ENCODE measurements at places on chromosomes 2 and 18.

- no peak for DNase-seq
Measured at GRCh38 chr2:14306268-14306861, 326.2 kb upstream of the LRATD1 start.

GRCh38 chr2:65282477-65283053 is 54.9 kb downstream of the ACTR2 start:
- DNase-seq: no peak

- no peak for DNase-seq
Measured at GRCh38 chr2:134611316-134611715, 107.5 kb downstream of the TMEM163 start.

DNA sequence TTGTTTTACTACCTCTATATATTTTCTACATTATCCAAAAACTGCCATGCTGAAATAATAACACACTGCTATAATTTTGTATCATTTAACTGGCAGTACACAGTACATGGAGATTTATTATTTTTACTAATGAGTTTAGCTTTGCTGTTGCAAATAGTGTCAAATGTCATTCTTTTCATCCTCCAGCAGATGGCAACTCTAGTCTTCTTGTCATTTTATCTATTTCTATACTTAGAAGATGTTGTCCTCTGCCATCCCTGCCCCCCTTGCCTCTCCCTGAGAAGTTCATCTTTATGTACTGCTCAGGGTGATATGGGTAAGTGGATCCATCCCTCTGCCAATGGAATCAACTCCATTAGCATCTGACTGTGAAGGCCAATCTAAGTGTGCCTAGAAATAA is 21.7 kb upstream of the LRRTM1 start:
- DNase-seq: no peak

DNA sequence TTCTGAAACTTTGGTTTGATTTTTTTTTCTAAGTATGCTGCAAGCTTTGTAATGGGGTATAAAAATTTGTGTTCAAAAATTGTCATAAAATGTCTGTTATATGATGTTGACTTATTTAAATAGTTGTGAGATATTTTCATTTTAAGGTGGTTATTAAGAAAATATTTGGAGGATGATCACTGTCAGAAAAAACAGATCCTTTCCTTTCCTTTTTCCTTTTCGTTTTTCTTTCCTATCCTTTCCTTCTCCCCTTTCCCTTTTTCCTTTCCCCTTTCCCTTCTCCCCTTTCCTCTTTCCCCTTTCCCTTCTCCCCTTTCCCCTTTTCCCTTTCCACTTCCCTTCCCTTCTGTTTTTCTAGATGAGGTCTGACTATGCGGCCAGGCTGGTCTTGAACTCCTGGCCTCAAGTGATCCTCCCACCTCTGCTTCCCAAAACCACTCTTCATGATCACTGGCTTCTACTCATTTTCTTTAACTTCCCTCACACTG is 640.5 kb downstream of the PLCL1 start:
- DNase-seq: no peak

- no peak for DNase-seq
Measured at GRCh38 chr2:138454761-138455160, 46.8 kb upstream of the SPOPL start.

- DNase-seq: no peak
Measured at GRCh38 chr18:58375051-58375450, 253.8 kb downstream of the ALPK2 start.

DNA sequence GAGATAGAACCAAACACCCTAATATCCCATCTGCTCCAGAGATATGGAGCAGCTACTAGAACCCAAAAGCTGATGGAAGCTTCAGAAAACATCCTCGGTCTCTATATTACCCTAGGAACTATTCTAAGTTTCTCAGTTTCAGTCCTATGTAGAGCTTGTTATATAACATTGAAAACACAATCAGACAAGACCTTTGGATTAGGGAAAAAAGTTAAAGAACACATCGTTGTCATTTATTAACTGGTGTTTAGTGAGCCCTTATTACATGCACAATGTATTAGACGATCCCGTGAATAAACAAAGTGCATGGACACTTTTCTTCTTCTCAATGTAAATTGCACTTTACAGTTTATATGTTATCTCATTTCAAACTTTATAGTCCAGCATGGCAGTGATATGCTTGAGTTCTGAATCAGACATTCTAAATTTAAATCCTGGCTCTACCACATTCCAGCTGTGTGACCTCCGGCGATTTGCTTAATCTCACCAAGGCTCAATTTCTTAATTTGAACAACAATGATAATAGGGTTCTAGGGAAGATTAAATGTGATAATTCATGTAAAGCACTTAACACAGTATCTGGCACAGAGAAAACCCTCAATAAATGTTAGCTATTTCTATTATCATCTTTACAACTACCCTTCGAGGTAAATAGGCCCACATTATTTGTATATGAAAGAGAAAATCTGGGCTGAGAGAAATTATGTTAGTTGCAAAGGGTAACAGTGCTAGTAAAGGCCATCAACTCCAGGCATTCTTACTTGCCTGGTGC is 83.6 kb upstream of the PIK3C3 start:
- no peak for DNase-seq

DNA sequence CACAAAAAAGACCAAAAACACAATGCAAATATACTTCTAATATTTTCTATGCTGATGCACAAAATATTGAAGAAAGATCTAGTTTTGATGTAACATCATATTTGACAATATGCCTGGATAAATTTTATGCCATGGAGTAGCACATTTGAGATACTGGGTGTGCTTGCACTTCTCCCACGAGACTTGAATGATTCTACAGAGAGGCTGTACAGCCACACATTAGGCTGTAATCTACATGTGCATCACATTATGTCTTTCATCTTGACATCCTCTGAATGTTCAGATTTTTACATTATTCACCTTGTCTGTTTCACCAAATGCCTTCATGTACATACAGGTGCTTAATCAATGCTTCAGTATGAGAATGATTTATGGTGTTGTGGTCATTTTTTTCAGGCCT is 756.4 kb upstream of the CDH7 start:
- DNase-seq: no peak

DNA sequence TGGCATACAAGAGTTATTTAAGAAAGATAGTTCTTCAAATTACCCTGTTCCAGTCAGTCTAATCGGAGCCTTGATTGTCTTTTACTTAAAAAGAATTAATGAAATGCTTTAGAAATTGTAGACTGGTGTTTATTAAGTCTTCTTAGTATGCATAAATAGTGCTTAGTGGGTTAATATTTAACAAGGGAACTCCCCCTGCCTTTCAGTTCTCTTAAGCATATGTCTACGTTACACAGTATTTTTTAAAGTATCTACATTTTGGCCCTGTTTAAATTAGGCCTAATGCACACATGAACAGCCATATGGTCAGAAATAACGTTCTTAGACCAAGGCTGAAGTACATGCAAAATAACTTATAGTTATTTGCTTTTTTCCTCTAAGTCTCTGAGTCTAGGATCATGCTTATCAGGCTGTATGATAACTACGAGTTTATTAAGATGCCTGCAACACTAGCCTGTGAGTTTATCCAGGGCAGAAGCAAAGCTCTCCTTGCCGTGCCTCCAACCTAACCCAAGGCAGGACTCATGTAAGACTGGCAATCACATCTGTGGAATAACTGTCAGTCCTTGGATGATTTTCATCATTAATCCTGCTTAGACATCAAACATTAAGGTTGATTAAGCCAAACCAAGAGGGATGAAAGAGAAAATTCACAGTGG is 6.7 kb downstream of the BCL2 start:
- DNase-seq: no peak

DNA sequence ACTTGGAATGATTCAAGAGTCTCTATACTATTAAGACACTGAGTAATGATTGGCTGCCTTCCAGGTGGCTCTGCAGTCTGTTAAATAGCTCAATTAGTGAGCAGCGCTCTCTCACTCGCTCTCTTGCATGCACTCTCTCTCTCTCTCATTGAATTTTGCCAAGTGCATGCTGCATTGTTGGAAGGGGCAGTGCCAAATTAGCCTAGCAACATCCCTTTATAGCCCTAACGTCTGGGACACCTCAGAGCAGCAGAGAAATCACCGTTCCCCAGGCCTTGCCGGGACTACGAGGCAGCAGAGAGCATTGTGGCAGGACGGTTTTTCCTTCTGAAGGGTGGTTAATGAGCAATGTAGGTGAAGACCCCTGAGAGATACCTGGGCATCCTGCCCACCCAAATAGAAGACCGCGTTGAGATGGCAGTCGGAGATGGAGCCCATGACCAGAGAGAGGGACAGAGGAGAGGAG is 447.6 kb upstream of the POU3F3 start:
- DNase-seq: no peak

DNA sequence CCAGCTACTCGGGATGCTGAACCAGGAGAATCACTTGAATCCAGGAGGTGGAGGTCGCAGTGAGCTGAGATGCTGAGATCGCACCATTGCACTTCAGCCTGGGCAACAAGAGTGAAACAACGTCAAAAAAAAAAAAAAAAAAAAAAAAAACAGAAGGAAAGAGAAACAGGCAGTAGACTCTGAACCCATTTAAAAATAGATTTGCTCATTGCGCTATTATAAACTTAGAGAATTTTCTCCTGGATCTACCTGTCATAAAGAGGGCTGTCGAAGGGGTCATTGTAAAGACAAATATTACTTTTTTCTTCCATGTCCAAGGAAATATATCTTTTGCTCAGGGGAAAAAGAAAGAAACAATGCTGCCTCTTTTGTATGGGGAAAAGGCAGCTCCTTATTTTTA is 425.0 kb upstream of the ID2 start:
- no peak for DNase-seq

GRCh38 chr2:20357638-20358389 is 7.2 kb upstream of the PUM2 start:
- no peak for DNase-seq

DNA sequence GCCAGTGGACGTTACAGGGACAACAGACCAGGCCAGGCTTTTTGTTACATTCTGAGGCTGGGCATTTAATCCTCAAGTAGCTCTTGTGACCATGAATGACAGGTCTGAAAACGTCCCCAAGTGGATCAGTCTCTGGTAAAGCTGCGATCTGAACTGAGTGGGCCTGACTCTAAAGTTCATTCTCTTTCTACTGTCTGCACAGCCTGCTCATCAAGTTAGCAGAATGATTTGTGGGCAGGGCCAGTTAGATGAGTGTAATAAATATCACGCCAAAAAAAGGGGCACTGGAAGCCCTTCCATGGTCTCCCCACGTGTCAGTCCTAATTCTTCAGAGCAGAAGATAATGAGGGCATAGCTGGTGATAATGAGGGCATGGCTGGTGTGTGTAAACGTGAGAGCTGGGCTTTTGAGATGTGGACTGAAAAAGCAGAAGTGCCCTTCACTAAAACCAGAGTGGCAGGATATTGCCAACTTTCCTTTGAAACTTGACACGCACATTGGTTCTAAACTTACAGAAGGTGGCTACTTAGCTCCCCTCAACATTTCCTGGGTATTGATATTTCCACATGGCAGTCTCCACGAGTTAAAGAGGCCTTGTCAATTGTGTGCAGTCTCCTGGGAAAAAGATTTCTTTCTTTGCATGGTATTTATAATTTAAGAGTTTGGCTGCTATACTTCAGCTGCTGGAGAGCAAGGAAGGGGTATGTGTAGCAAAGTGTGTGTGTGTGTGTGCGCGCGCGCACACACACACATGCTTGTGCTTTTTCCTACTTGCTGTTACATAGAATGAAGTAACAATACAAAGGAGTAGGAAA is 72.7 kb upstream of the LYPD6B start:
- no peak for DNase-seq

- no peak for DNase-seq
Measured at GRCh38 chr2:41737888-41738287, 309.9 kb upstream of the PKDCC start.
